ENCODE measurements at places on chromosomes 1 and 21.

DNA sequence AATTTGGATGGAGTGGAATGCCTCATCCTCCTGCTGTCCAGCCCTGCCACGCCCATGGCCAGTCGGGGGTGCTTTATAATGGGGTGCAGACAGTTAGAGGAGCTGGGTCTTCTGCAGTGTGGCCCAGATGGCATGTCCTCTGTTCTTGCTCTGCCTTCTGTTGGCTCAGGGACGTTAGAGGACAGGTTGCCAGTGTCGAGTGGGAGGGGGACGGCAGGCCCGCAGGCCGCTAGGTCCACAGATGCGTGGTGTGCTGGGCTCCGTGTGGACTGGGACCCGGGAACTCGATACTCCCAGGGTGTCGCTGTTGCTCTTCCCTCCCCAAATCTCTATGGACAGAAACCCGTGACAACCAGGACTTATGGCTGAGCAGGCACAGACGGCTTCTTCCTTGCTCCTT is 33.3 kb downstream of the SIM2 start:
- H3K36me3 ChIP-seq: peaks cover 2% of the 10 kb centered on the region
- H3K27ac ChIP-seq: no peak overlapping the region
- no peak overlapping the region for H3K4me3 ChIP-seq
- no peaks in the 10 kb centered on the region for H3K4me1 ChIP-seq

GRCh38 chr21:46189213-46189958 is 5.1 kb upstream of the SPATC1L start:
- H3K27ac ChIP-seq: no peak overlapping the region
- H3K4me1 ChIP-seq: peaks cover 8% of the 10 kb centered on the region
- no peak for DNase-seq
- no peaks in the 10 kb centered on the region for H3K27me3 ChIP-seq
- no peak overlapping the region for H3K4me3 ChIP-seq

DNA sequence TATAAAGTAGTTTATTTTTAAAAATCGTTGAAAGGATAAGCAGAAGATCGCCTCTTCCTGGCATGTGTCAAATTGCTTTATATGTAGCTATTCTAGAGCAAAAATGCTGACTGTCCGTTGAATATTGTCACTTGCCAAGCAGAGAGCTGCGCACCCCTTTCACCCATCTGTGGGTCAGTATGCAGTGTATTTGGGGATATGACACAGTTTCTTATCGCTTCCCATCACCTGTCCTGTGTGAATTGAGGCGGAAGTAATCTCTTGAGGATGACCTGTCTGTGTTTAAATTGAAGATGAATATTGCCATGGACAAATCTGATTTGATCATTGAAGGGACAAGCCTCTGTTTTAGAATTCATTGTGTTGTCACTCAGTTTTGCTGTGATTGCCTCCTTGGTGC is 52.2 kb downstream of the POFUT2 start:
- H3K27me3 ChIP-seq: peaks cover 20% of the 10 kb centered on the region
- no peak overlapping the region for H3K27ac ChIP-seq
- no peaks in the 10 kb centered on the region for H3K36me3 ChIP-seq
- no peak overlapping the region for H3K4me3 ChIP-seq

GRCh38 chr1:19710825-19711611 is 46.3 kb downstream of the HTR6 start:
- peak; percentile 76 for DNase-seq
- peaks cover 39% of the 10 kb centered on the region for H3K4me1 ChIP-seq
- peaks cover 19% of the 10 kb centered on the region for H3K36me3 ChIP-seq
- H3K4me3 ChIP-seq: peak overlapping the region; percentile 20
- no peaks in the 10 kb centered on the region for H3K27me3 ChIP-seq

DNA sequence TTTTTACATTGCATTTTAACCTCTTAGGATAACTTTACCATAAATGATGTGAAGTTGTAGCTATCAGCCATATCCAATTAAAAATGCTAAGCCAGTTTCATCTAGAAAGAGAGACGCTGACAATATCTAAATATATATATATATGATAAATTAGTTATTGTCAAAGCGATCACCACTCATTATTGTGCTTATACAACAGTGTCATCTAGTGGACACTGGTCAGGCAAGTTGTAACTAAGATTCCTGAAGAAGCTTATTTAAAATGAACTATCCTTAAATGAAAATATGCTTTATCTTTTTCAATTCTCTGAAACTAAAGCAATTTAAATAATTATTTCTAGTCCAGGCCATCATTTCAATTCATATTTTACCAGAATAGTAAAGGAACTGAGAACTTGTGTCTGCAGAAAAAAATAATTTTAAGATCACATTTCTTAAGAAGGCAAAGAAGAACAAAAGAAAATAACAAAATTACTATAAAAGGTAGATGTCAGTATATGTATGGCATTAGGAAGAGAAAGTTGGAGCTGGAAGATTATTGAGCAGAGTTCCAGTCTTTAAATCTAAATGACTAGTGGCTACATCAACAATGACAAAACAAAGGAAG is 193.3 kb upstream of the SNX7 start:
- H3K27me3 ChIP-seq: no peaks in the 10 kb centered on the region
- H3K4me1 ChIP-seq: no peaks in the 10 kb centered on the region
- no peak for DNase-seq
- H3K27ac ChIP-seq: no peak overlapping the region
- no peak overlapping the region for H3K4me3 ChIP-seq
- no peaks in the 10 kb centered on the region for H3K36me3 ChIP-seq

DNA sequence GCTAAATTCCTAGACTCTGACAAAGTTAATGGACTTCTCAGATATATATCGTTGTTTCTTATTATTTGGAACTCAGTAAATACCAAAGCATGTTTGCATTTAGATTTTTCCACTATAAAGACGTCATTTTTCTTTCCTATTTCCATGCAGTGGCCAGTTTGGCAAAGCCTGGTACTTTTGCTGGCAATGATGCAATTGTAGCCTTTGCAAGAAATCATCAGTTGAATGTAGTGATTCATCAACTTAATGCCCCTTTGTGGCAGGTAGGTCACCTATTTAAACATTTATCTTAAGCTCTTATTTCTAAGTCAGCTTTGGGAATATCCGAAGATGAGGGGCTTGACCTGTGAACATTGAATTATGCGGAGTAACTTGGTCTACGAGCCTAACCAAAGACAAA is 12.0 kb downstream of the OTUD3 start:
- peaks cover 2% of the 10 kb centered on the region for H3K4me1 ChIP-seq
- peaks cover 33% of the 10 kb centered on the region for H3K36me3 ChIP-seq
- DNase-seq: no peak
- H3K27ac ChIP-seq: no peak overlapping the region
- H3K4me3 ChIP-seq: no peak overlapping the region

- no peaks in the 10 kb centered on the region for H3K4me1 ChIP-seq
- no peak for DNase-seq
- no peaks in the 10 kb centered on the region for H3K27me3 ChIP-seq
These were observed 58.5 kb downstream of the UBR4 start for GRCh38 chr1:19151537-19151936.

GRCh38 chr1:43930168-43930948 is 3.2 kb upstream of the ARTN start:
- peaks cover 6% of the 10 kb centered on the region for H3K36me3 ChIP-seq
- peaks cover 21% of the 10 kb centered on the region for H3K27me3 ChIP-seq
- H3K4me1 ChIP-seq: peaks cover 15% of the 10 kb centered on the region
- H3K4me3 ChIP-seq: no peak overlapping the region

GRCh38 chr1:178258536-178258935 is 164.6 kb downstream of the RASAL2 start:
- H3K36me3 ChIP-seq: no peaks in the 10 kb centered on the region
- no peaks in the 10 kb centered on the region for H3K4me1 ChIP-seq
- no peak for DNase-seq
- no peak overlapping the region for H3K4me3 ChIP-seq

GRCh38 chr1:2334883-2335534 is 56.3 kb downstream of the MORN1 start:
- H3K4me1 ChIP-seq: no peaks in the 10 kb centered on the region
- H3K27me3 ChIP-seq: no peaks in the 10 kb centered on the region
- H3K36me3 ChIP-seq: no peaks in the 10 kb centered on the region

DNA sequence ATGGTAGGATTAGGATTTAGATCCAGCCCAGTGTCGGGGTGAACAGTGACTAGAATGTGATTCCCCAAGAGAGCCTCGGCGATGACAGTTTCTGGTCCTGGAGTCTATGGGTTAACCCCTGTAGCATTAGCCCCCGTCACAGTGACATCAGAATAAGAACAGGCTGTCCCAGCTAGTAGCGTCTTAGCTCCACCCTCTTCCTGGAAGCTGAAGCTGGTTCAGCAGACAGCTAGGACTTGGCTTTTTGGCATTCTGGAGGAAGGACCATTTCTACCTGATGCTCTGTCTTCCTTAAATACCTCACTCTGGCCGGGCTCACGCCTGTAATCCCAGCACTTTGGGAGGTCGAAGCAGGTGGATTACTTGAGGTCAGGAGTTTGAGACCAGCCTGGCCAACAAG is 5.0 kb downstream of the NDUFS2 start:
- H3K27me3 ChIP-seq: no peaks in the 10 kb centered on the region
- H3K27ac ChIP-seq: no peak overlapping the region
- no peak overlapping the region for H3K4me3 ChIP-seq

- peaks cover 7% of the 10 kb centered on the region for H3K27me3 ChIP-seq
- no peaks in the 10 kb centered on the region for H3K4me1 ChIP-seq
- H3K36me3 ChIP-seq: no peaks in the 10 kb centered on the region
- DNase-seq: peak; percentile 80
These were observed 556.8 kb downstream of the PTPRU start for GRCh38 chr1:29793101-29793546.

DNA sequence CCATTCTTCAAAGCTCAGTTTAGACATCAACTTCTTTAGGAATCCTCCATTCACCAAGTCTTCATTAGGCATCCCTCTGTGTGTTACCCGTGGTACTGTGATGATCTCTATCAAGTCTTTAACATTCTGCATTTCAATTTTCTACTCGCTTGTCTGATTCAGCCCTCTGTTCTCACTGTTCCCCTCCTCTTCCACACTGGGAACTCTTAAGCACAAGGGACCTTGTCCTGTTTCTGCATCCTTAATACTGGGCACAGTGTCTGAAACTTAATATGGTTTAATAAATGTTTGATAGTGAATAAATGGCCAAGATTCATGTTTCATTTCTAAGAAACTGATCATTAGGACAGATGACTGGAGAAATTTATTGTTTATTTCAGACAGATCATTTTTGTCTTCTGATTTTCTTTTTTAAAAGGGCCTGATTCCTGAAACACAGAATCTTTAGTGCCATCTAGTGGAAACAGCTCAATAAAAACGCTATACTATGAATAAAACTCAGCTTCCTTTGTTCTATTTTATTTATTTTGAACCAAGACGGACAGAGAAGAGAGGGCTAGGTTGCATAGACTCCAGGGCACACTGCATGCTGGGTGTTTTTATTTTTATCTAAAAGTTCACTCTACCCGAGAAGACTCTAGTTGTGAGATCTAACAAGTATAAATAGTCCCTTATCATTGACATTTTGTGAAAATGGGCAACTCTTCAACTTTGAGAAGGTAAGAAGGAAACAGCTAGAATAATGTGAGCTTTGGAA is 7.0 kb upstream of the TRIM45 start:
- no peak overlapping the region for H3K27ac ChIP-seq
- H3K36me3 ChIP-seq: no peaks in the 10 kb centered on the region
- H3K4me1 ChIP-seq: no peaks in the 10 kb centered on the region
- DNase-seq: no peak

GRCh38 chr21:32099812-32100416 is 178.9 kb downstream of the MIS18A start:
- H3K4me1 ChIP-seq: no peaks in the 10 kb centered on the region
- no peak overlapping the region for H3K27ac ChIP-seq
- H3K36me3 ChIP-seq: no peaks in the 10 kb centered on the region
- DNase-seq: no peak

DNA sequence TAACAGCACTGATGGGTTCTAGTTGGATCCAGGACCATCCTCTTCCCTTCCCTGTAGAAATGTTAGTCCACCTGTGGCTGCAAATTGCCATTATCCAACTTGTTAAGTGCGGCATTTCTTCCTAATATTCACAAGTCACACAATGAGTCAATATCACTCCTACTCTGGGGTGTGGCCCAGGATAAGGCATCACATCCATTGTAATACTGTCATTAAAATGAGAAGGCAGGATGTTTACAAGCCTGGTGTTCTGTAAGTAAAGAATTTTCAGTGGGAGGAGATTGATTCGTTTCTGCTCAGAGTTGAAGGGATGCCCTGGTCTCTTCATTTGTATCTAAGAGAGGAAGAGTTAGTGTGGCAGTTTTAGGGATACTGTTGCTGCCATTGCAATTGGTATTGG is 18.1 kb upstream of the ARHGAP29 start:
- H3K27me3 ChIP-seq: peaks cover 15% of the 10 kb centered on the region
- no peak for DNase-seq
- H3K36me3 ChIP-seq: no peaks in the 10 kb centered on the region
- no peak overlapping the region for H3K4me3 ChIP-seq
- H3K27ac ChIP-seq: no peak overlapping the region
